Immature natural killer cell (primary cell): ENCODE measurements at places on chromosomes 11 and 22. TPM values are rescaled to one million over a fixed set of nuclear protein-coding genes. Genes with fewer than 3 reads are reported as not detected.

Gene TYR
- not detected for polyA plus RNA-seq

Gene MRGPRX4
- polyA plus RNA-seq: not detected

- DNase-seq: no peak
- H3K27me3 ChIP-seq: peaks cover 2% of the 10 kb centered on the region
- H3K36me3 ChIP-seq: no peaks in the 10 kb centered on the region
- H3K27ac ChIP-seq: no peak overlapping the region
These were observed 99.8 kb downstream of the FBXO7 start for GRCh38 chr22:32574411-32574810.

GRCh38 chr22:40480996-40481395 lies 110.6 kb downstream of the SGSM3 start:
- peaks cover 8% of the 10 kb centered on the region for H3K4me1 ChIP-seq
- H3K4me3 ChIP-seq: no peak overlapping the region
- no peaks in the 10 kb centered on the region for H3K27me3 ChIP-seq
- DNase-seq: no peak
- H3K27ac ChIP-seq: no peak overlapping the region

- DNase-seq: no peak
- no peaks in the 10 kb centered on the region for H3K27me3 ChIP-seq
- no peaks in the 10 kb centered on the region for H3K36me3 ChIP-seq
- H3K4me1 ChIP-seq: no peaks in the 10 kb centered on the region
These were observed 12.0 kb upstream of the STK33 start for GRCh38 chr11:8605971-8606563.

DNA sequence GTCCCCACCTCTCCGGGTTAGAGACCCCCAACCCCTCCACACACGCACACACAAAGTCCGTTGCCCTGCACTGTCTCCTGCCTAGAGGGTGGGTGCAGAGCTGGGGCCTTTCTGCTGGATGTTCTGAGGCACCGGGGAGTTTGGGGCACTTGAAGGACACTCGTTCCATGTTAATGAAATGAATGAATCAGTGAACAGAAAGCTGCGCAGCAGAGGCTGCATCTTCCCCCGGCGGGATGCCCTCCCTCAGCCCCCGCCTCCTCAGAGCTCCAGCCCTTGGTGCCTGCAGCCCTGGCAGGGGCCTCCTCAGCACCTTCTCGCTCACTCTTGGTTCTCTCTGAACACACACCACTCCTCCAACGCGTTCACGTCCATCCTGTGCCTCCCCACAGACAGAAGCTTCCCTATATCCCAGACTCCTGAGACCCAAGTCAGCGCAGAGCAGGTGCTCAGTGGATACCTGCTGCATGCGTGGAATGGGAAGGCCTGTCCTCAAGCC lies 611.9 kb downstream of the TBC1D22A start:
- H3K36me3 ChIP-seq: peaks cover 4% of the 10 kb centered on the region
- no peak for DNase-seq
- peaks cover 2% of the 10 kb centered on the region for H3K27me3 ChIP-seq
- H3K4me3 ChIP-seq: no peak overlapping the region
- no peaks in the 10 kb centered on the region for H3K4me1 ChIP-seq
- H3K27ac ChIP-seq: no peak overlapping the region

- H3K36me3 ChIP-seq: peaks cover 4% of the 10 kb centered on the region
- H3K27ac ChIP-seq: no peak overlapping the region
- DNase-seq: no peak
- no peaks in the 10 kb centered on the region for H3K4me1 ChIP-seq
- H3K27me3 ChIP-seq: peaks cover 30% of the 10 kb centered on the region
- no peak overlapping the region for H3K4me3 ChIP-seq
These were observed 18.8 kb upstream of the RTL6 start for GRCh38 chr22:44516841-44517240.

- H3K4me3 ChIP-seq: no peak overlapping the region
- H3K27me3 ChIP-seq: peaks cover 1% of the 10 kb centered on the region
- no peaks in the 10 kb centered on the region for H3K36me3 ChIP-seq
These were observed 8.6 kb upstream of the ARHGAP8 start for GRCh38 chr22:44743804-44744211.

- no peaks in the 10 kb centered on the region for H3K27me3 ChIP-seq
- H3K27ac ChIP-seq: no peak overlapping the region
- DNase-seq: no peak
- H3K4me1 ChIP-seq: no peaks in the 10 kb centered on the region
- no peak overlapping the region for H3K4me3 ChIP-seq
These were observed 73.2 kb downstream of the SLC35F2 start for GRCh38 chr11:107785401-107785800.

DNA sequence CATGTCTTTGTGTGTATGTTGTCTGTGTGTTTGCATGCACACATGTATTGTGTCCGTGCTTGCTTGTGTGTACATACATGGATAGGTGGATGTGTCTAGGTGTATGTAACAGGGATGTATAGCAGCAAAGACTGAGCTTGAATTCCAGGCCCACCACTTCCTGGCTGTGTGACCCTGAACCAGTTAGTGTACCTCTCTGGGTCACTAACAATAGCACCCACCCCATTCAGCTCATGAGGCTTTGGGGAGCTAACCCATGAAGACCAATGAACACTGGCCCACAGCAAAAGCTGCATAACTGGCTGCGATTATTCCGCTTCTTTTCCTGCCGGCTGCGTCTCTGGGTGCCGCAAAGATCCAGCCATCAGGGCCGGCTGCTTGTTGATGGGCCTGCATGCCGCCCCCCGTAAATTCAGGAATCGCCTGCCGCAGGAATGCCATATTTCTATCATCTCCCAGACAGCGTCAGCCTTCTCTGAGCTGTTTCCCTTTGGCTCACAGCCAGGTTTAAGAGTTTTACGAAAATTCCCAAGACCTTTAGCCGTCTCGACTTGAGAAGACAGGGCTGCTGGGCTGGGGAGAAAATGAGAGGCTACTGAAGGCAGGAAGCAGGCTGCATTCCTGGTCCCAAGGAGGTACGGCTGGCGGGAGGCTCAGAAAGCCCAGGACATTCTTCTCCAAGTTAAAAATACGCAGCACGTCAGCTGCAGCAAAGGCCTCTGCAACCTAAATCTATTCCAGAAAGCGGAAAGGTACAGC lies 224.6 kb downstream of the MN1 start:
- no peaks in the 10 kb centered on the region for H3K36me3 ChIP-seq
- H3K4me3 ChIP-seq: no peak overlapping the region
- no peak overlapping the region for H3K27ac ChIP-seq
- H3K4me1 ChIP-seq: no peaks in the 10 kb centered on the region
- no peak for DNase-seq

DNA sequence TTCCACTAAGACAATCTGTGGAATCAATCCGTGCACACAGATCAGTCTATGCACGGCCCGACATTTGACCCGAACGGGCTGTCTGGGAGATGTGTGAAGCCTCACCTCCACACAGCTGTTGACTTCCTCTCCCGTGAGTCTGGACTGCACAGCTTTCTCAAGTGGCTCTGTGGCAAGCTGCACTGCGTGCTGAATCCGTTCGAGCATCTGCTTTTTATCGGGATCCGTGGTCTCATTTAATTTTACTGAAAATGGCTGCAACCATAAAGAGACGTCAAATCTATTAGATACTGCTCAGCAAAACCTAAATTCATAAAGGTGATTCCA lies 19.3 kb downstream of the CARS1 start:
- peak overlapping the region; percentile 53 for H3K27ac ChIP-seq
- H3K4me1 ChIP-seq: peaks cover 42% of the 10 kb centered on the region
- no peak for DNase-seq
- H3K27me3 ChIP-seq: peaks cover 1% of the 10 kb centered on the region
